Endothelial cell (in vitro differentiated cells): ENCODE measurements at places on chromosomes 7 and 10.

DNA sequence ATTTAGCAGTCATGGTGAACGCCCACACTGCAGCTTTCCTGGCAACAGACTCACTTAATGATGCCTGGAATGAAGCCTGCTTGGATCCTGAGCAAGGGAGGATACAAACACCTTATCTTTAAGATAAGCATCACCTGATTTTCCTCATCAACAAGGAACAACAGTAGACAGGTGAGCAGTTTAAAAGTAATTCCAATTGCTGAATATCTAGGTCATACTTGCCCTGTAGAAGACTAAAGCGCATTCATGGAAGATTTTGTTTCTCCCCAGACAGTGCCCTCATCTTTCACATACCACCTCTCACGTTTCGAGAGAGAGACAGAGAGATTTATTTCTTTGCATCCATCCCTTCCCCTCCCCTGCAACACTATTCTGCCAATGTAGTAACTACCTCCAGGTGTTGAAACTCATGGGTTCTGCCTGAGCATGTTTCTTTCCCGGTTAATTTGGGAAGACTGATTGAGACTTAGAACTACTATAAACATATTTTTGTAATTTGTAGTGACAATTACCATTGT, 660.7 kb downstream of the PARD3 start:
- no peak for DNase-seq

- DNase-seq, result no peak
Observed at GRCh38 chr10:112969542-112969941, 19.5 kb downstream of the TCF7L2 start.

DNA sequence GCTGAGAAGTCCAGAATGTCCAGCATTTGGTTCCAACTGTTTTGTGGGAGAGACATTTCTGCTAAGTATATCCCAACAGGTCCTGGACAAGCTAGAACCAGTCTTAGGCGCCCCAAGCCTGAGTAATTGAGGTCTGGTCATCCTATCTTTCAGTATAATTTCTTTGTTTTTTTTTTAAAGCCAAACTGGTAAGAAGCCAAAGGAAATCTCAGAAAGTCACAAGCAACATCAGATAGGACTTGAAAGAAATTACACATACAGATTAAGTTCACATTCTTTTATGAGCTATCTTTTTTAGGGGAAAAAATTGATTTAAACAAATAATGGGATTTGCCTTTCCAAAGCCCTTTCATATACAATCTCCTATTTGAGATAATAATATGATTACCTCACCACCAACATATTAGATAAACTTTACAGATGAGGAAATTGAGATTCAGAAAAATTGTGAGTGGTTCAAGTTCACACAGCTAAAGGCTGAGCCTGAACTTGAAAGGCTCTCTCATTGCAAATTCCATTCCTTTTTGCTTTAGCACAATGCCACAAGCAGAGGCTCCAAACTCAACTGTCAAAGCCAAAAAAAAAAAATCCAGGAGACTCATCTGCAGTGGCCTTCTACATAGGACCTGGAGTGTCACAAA, 15.0 kb downstream of the PDLIM1 start:
- DNase-seq, result no peak

DNA sequence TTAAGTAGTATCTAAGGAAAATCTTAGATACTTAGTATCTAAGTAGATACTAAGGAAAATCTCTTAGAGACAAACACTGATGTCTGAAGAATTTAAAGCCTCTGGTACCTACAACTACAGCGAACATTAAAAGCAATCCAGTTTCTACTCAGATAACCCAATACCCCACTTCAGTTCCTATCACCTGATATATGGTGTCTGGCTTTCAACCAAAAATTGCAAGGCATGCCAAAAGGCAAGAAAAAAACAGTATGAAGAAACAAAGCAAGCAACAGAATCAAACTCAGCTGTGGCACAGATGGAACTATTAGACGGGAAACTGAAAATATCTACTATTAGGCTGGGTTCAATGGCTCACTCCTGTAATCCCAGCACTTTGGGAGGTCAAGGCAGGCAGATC, 31.1 kb downstream of the ARHGAP12 start:
- no peak for DNase-seq

DNA sequence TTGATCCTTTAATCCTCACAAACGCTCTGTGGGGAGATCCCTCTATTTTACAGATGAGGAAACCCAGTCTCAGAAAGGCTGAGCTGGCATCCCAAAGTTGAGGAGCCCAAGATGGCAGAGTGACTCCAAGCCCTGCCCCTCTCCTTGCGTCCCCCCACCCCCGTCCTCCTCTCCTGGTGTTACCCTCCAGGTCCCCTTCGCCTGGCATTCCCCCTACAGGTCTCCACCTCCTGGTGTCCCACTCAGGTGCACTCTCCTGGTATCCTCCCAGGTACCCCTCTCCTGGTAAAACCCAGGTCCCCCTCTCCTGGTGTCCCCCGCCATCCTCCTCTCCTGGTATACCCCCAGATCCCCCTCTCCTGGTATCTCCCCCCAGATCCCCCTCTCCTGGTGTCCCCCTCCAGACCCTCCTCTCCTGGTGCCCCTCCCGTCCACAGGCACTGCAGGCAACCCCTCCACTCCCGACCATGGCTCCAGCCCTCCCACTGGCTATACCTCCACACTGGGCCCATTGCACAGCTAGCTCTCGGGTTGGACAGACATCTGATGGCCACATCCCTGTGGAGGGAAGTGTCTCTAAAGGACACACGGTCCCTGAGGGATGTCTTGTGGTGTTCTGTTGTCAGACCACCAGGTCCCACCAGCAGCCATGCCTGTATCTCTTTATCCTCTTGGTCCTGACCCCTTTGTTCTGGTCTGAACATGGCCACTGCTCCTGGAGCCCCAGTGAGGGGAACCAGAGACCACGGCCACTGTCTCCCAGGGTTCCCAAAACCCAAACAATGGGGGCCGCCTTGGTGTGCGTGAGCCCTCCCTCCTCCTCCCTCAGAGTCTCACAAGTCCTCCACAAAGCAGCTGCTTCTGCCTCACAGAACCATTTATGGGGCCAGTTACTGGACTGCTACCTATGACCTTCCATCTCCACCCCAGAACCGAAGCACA, 37.2 kb downstream of the CALML3 start:
- DNase-seq, result no peak

DNA sequence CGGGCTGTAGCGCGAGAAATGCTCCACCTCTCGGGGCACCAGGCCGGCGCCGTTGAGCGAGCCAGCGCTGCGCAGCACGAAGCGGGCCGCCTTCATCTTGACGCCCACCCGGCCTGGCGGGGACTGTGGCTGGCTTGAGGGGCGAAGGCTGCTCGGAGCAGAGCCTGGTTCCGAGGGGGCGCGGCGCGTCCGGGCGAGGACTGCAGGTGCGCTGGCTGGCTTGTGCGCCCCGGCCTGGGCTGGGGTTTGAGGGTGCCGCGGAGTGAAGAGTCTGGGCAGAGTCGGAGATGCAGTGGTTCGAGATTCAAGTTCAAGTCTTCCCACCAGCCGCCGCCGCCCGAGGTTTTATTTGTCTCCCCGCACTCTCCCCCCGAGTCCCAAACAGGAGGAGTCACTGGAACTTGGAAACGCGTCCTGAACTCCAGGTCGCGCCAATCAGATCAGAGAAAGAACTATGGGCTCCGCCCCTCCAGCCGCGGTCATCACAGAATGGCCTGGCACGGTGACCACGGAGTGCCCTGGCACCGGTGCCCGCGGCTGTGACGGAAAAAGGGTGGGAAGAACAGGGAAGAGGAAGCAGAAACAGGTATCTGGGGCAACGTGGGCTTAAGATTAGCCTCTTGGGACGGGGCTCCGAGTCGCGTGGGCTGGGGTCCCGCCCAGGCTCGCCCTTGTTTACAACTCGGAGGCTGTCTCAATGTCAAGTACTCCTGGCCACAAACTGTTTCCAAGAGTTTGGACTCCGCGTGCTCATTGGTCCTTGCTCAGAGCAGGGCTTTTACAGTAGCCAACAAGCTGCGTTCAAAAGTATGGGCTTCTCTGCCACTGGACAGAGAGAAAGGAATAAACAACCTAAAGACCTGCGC, at the start of gene PDK4:
Gene PDK4 (minus strand): TSS at position 319 of the 866 bp plus-strand sequence. CDS start 223 bp downstream, at position 96.
- DNase-seq, result peak; percentile 37

DNA sequence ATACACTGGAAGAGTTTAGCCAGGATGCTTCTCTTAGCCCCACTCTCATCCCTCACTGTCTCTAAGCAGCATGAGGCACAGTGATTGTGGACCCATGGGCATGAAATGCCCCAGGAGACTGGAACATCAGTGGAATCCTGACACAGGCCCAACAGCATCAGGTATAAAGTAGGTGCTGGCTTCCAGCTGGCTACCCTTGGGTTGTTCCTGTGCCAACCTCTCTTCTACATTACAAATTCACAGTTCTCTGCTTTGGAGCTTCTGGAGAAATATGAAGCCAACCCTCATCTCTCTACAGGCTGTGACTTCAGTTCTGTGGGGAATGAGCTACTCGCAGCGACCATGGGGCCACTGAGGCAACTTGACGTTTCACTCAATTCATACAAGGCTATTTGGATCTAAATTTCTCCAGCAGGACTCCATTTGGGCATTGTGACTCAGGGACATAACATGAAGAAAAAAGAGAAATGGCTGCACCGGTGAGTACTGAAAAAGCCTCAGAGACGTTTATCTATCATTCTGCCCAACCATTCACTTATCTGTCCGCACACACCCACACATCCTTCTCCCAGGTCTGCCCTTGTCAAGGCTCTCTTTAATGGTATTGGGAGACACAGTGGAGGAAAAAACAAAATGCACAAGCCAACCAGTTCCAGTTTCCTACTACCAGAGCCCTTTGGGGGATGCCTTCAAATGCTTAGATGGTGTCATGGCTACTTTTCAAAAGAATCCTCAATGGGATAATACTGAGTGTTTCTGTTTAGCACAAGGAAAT, 35.4 kb upstream of the TM9SF3 start:
- no peak for DNase-seq
